ENCODE measurements at places on chromosomes 12 and 14. TPM values are rescaled to one million over a fixed set of nuclear protein-coding genes. Genes with fewer than 3 reads are reported as not detected.

The SLC5A8 gene
- total RNA-seq = 51.3 TPM

The CD9 gene
- 494 TPM for total RNA-seq

The APAF1 gene
- total RNA-seq = 11.7 TPM

The PTGDR gene
- total RNA-seq = 1.1 TPM

The KRAS gene
- 23.6 TPM for total RNA-seq

The MUCL1 gene
- total RNA-seq = not detected

The PTHLH gene
- total RNA-seq = 1.6 TPM

GRCh38 chr12:102481705-102482425 lies 1.5 kb upstream of the IGF1 start:
- peaks cover 25% of the 10 kb centered on the region for H3K4me1 ChIP-seq
- H3K4me3 ChIP-seq = no peak overlapping the region
- no peaks in the 10 kb centered on the region for H3K36me3 ChIP-seq
- no peak for DNase-seq
- no peaks in the 10 kb centered on the region for H3K27me3 ChIP-seq
- no peak overlapping the region for H3K27ac ChIP-seq

- H3K27me3 ChIP-seq = no peaks in the 10 kb centered on the region
- no peak overlapping the region for H3K4me3 ChIP-seq
- no peak for DNase-seq
- H3K4me1 ChIP-seq = no peaks in the 10 kb centered on the region
- H3K36me3 ChIP-seq = no peaks in the 10 kb centered on the region
Measured at GRCh38 chr12:39581592-39581991, 38.0 kb downstream of the ABCD2 start.

DNA sequence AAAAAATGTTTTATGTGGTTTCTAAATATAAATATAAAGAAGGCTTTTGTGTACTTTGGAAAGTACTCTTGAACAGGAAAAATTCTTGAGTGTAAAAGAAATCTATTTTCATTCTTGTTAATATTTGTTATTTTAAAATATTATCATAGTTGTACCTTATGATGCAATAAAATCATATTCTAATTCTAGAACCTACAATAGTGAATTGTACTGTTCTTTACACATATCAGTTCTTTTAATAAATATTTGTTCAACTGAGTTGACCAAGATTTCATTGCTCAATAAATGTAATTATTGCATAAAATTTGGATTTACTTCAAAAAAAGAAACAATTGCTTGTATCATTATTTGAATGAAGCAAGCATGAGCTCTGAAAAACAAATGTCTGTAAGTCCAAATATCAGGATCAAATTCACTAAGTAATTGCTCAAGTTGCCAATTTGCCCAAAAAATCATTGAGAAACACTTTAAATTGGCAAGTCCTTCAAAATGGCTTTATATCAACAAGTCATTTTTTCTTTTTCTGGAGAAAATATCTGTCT lies 191.6 kb upstream of the SLC16A7 start:
- no peaks in the 10 kb centered on the region for H3K27me3 ChIP-seq
- DNase-seq = no peak
- H3K4me1 ChIP-seq = no peaks in the 10 kb centered on the region
- H3K4me3 ChIP-seq = no peak overlapping the region

DNA sequence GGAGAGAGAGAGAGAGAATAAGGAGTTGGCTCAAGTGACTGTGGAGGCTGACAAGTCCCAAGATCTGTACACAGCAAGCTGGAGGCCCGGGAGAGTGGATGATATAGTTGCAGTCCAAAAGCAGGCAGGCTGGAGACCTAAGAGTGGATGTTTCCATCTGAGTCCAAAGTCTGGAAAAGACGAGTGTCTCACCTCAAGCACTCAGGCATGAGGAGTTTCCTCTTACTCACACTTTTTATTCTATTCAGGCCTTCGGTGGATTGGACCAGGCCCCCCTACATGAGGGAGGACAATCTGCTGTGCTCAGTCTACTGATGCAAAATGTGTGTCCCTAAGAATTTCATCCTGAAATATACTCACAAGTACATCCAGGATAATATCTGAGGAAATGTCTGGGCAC lies 484.6 kb downstream of the VRK1 start:
- DNase-seq = no peak
- H3K27me3 ChIP-seq = no peaks in the 10 kb centered on the region
- H3K4me1 ChIP-seq = no peaks in the 10 kb centered on the region
- H3K36me3 ChIP-seq = no peaks in the 10 kb centered on the region

- H3K27me3 ChIP-seq = no peaks in the 10 kb centered on the region
- no peak overlapping the region for H3K27ac ChIP-seq
- DNase-seq = no peak
- H3K36me3 ChIP-seq = no peaks in the 10 kb centered on the region
- no peaks in the 10 kb centered on the region for H3K4me1 ChIP-seq
Measured at GRCh38 chr12:92055877-92056276, 89.8 kb downstream of the BTG1 start.

DNA sequence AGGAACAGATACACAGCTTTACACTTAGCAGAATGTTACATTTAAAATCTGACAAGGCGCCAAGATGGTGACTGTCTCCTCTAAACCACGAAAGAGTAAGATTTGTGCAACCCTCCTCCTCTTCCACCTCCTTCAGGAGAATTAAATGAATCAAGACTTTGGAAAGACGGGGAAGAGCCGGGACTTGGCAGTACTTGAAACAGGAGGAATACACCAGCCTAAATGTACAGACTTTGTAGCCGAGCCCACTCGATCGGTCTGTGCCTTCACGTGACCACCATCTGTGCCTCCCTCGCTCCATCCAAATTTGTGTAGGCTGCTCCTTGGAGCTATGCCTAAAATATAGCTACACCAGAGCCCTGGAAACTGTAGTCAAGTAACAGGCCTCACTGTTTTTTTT lies 38.3 kb downstream of the SSPN start:
- peaks cover 9% of the 10 kb centered on the region for H3K4me1 ChIP-seq
- H3K27me3 ChIP-seq = no peaks in the 10 kb centered on the region
- no peak for DNase-seq

- no peak overlapping the region for H3K27ac ChIP-seq
- no peaks in the 10 kb centered on the region for H3K27me3 ChIP-seq
- no peaks in the 10 kb centered on the region for H3K4me1 ChIP-seq
Measured at GRCh38 chr12:119589097-119589496, 4.5 kb upstream of the TMEM233 start.

DNA sequence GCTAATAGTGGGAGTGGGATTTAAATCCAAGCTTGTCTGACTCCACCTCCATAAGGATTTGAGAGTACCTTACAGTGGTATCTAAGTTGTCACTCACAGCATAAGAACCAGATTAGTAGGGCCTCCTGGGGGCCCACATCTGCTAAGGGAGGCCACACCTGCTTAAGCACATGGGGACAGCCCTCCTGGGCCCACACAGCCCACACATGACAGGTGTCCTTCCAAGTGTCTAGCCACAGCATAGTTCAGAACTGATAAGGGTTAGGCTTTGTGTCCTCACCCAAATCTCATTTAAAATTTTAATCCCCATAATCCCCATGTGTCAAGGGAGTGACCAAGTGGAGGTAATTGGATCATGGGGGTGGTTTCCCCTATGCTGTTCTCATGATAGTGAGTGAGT lies 186.0 kb upstream of the HMGA2 start:
- H3K36me3 ChIP-seq = no peaks in the 10 kb centered on the region
- no peak overlapping the region for H3K27ac ChIP-seq
- no peak overlapping the region for H3K4me3 ChIP-seq
- DNase-seq = no peak
- H3K27me3 ChIP-seq = no peaks in the 10 kb centered on the region
- no peaks in the 10 kb centered on the region for H3K4me1 ChIP-seq

- no peaks in the 10 kb centered on the region for H3K27me3 ChIP-seq
- H3K4me1 ChIP-seq = peaks cover 28% of the 10 kb centered on the region
- no peak overlapping the region for H3K27ac ChIP-seq
- H3K36me3 ChIP-seq = peaks cover 6% of the 10 kb centered on the region
Measured at GRCh38 chr12:51970904-51971646, 19.6 kb downstream of the ACVR1B start.

DNA sequence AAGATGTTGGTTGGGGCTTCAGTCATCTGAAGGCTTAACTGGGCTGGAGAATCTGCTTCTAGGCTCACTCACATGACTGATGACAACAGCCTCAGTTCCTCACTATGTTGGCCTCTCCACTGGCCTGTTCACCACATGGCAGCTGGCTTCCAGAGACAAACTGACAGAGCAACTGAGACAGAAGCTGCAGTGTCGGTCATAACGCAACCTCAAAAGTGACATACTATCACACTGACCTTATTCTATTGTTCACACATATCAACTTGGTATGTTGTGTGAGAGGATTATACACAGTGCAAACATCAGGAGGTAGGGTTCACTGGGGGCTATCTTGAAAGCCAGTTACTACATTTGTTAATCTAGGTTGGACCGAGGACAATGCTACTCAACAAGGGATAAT lies 92.9 kb downstream of the PAWR start:
- no peak overlapping the region for H3K27ac ChIP-seq
- no peak overlapping the region for H3K4me3 ChIP-seq
- DNase-seq = no peak
- H3K4me1 ChIP-seq = peaks cover 3% of the 10 kb centered on the region
- H3K36me3 ChIP-seq = no peaks in the 10 kb centered on the region

Data from thyroid gland (tissue), 4 donors.